ENCODE measurements at places on chromosomes 6 and 20. TPM values are rescaled to one million over a fixed set of nuclear protein-coding genes. Genes with fewer than 3 reads are reported as not detected.

RBPJL gene
- total RNA-seq = not detected

FERMT1 gene
- total RNA-seq = under 0.01 TPM

FOXC1 gene
- total RNA-seq = 3.7 TPM

DNA sequence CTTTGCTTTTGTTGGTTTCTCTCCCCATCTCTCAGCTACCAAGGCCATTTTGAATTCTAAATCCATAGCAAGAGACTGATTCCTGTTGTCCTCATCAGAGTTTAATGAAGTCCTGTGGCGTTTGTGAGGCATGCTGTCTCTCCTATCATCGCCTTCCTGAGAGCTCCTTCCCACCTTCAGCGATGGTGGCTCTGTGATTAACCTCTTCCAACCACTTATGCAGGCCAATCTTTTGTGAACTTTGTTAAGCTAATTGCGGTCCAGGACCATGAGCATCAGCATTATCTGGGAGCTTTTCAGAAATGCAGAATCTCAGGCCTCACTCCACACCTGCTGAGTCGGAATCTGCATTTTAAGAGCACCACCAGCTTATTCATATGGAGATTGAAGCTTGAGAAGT lies 272.5 kb upstream of the CDYL start:
- DNase-seq = no peak

DNA sequence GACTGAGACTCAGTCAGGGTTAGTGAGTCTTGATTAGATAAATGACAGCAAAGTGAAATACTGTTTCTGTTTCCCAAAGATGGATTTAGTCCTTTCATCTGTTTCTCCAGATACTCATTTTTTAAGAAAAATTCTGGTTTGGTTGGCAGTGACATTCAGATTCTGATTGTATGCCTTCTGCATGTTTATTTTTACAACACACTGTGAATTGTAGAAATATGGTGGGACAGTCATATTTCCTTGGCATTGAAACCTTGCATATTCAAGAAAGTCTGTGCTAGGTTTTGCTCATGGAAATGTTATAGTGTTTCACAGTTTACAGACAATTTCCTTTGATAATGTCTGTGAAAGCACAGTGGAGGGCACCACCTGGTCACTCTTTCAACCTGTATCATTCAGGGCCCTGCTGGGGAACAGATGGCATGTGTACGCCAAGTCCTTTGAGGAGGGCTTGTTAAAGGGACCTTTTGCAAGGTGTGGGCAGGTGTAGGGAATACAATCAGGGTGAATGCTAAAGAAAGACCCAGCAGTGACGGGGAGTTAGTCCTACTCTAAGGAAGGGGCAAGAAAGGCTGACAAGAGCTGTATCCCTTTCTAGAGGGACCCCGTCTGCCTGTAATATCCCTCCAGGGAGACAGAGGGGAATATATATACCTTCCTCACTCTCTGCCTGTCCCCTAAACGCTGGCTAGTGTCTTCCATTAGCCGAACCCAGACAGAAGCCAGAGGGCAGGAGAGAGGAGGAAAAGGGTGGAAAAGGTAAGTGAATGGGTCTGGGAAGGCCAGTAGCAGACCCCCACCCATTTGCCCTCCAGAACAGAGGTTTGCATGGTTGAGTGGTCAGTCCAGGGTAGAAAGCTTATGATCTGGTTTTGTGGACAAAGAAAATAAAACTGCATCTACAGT lies 10.2 kb downstream of the PLCB4 start:
- no peak for DNase-seq

GRCh38 chr20:663315-664090 lies 10.5 kb upstream of the SRXN1 start:
- DNase-seq = no peak

- no peak for DNase-seq
Measured at GRCh38 chr6:83270971-83271719, 78.0 kb downstream of the RWDD2A start.
